H1 (cell line): ENCODE measurements at places on chromosomes 5 and 9. TPM values are rescaled to one million over a fixed set of nuclear protein-coding genes. Genes with fewer than 3 reads are reported as not detected.
A peak's percentile ranks its signal among the peaks of the same experiment; 100 is the strongest.

DNA sequence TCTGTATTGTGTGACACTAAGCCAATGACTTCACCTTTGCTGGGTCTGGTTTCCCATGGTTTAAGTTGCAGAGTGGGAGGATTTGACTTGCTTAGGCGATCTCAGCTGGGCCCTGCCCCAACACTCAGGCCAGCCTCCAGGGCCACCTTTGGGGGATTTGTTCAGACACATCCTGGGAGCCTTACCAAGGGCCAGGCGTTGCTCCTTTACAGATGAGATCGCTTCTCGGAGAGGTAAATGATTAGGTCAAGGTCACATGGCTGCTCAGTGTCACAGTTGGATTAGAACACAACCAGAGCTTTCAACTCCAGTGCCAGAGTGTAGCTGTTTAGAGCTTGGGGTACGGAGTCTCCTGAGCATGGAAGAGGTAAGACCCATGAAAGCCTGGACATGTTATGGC, 57.5 kb downstream of the COL27A1 start:
- DNase-seq = no peak

GRCh38 chr9:109408759-109409462, 88.1 kb upstream of the EPB41L4B start:
- DNase-seq = no peak

The LHX3 gene
- total RNA-seq = not detected in 2 replicates

- DNase-seq = no peak
These were observed 104.1 kb downstream of the MTREX start for GRCh38 chr5:55411876-55412275.

- DNase-seq = no peak
These were observed 136.7 kb downstream of the EDIL3 start for GRCh38 chr5:84248013-84248412.

DNA sequence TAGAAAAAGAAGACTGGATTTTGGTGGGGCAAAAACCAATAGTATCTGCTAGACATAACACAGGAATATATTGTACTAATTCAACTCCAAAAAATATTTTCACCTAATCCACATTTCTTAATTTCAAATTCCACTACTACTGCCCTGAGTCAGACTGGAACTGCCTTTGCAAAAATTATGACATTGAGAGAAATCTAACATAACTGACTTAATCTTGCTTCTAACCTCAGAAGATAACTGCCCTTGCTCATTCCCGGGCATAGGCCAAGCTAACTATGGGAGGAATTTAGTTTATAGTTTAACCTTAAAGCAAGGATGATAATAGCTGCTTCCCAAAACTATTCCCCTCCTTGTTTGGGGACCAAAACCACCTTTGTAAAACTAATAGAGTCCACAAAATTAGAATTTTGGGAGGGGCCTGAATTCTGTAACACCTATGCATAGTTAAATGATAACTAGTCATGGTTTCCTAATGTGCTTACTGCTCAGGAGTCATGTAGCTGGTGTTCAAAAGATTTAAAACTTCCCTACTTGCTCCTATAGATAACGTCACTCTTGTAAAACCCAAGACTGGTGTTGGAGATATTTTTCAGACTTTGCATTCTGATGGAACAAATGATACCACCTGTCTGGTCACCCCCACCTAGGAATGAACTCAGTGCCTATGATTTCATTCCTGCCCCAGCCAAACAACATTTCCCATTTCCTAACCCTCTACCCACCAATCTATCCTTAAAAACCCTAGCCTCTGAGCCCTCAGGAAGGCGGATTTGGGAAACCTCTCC, 14.1 kb upstream of the TXN start:
- no peak for DNase-seq

The KIF20A gene
- 67.1 and 68.1 TPM in 2 replicates for total RNA-seq

GRCh38 chr9:16871336-16872151, 1.1 kb upstream of the BNC2 start:
- DNase-seq = peak; percentile 67

DNA sequence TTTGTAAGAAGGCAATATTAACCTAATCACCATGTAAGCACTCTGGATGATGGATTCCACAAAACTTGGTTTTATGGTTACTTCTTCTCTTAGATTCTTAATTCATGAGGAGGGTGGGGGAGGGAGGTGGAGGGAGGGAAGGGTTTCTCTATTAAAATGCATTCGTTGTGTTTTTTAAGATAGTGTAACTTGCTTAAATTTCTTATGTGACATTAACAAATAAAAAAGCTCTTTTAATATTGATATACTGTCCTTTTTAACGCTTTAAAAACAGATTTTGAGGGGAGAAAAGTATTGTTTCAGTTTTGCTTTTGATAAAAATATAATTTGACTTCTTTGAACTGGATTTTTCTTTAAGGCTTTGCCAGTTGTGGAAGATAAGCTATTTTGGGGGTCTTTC, 59.8 kb downstream of the LMNB1 start:
- DNase-seq = no peak

DNA sequence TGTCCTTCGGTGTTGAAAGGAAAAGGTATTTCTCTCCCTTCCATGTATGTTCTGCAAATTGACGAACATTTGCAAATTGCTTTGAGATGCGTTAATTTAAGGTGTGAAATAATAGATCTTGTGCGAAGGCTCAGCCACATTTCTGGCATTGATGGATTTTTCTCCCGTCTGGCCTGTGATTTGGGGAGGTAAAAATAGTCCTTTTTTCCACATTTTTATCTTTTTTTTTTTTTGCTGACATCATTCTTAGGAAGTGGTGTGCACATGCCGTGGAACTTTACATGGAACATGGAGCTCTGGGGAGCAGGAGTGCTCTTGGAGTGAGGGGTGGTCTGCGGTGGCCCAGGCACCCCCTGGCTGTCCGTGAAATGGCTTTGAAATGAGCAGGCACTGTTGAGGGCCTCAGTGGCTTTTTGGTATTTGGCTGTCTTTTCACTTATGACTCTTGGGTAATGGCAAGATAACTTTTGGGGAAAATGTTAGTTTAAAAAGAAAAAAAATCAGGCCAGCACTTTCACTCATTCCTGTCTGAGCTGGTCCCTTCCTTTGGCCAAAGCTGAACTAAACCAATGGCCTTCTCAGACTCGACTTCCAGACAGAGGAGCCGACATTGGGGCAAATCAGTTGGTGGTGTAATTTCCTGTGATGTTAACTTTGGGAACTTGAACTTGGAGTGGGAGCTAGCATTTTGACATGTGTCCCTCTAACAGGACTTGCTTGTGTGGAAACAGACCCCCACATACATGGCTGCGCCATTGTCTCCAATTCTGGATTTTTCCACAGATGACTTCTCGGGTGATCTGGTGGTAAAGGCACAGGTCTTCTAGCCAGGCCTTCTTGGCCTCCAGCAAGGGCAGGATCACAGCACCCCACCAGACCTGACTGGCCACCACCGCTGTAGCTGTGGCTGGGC, 4.2 kb downstream of the NEK6 start:
- no peak for DNase-seq

- DNase-seq = no peak
These were observed 89.3 kb downstream of the SEMA5A start for GRCh38 chr5:9456435-9457042.

DNA sequence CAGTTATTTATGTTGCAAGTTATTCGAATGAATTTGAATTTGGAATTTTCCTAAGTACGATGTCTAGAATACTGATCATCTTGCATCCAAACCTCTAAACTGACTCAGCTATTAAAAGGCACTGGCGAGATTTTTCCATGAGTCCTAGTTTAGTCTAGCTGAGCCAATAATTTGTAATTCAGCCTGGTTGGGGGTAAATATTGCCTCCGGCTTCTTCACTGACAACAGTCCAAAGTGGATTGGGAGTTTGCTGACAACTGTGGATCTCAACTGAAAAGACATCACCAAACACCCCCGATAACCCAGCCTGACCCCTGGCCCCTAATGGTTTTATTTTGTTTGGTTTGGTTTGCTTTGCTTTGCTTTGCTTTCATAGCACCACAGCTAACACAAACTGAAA, 189.8 kb upstream of the DAPK1 start:
- DNase-seq = no peak

- DNase-seq = no peak
These were observed 23.2 kb upstream of the LRRTM2 start for GRCh38 chr5:138898299-138898698.

The PCA3 gene
- total RNA-seq = not detected in 2 replicates

DNA sequence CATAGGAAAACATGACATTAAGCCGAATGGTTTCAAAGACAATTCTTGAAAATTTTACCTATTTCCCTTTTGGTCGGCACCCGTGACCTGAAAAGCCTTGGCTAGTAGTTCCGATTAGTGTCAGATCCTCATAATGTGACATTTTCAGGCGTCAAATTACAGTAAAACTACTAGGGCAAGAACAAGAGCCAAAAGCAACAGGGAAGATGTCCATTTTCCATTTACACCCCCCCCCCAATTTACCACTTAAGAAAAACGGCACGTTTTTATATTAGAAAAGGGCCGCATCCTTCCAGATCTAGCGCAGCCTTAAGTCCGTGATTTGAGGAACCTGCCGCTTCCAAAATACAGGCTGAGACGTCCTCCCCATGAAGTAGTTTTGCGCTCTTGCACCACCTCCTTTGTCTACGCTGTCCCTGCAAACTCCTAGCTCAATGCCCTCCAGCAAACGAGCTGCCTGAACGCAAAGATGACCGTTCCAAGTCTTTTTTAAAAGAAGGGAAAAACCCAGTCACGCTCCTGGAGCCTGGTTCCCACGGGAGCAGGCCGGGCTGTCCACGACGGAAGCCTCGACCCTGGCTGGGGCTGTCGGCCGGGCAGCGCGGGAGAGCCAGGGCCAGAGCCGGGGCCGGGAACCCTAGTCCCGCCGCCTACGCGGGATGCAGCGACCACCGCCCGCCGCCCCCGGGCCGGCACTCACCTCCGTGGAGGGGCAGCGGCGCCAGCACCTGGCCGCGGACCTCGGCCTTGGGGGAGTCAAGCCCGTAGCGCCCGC, 616 bp downstream of the RNF130 start:
- no peak for DNase-seq

The TSSK1B gene
- not detected in 2 replicates for total RNA-seq

The P4HA2 gene
- 7.4 and 8.2 TPM in 2 replicates for total RNA-seq

The NUP214 gene
- total RNA-seq = 39.0 and 50.2 TPM in 2 replicates

The RXRA gene
- 28.1 and 29.4 TPM in 2 replicates for total RNA-seq

The F2RL2 gene
- 0.07 and 0.10 TPM in 2 replicates for total RNA-seq

DNA sequence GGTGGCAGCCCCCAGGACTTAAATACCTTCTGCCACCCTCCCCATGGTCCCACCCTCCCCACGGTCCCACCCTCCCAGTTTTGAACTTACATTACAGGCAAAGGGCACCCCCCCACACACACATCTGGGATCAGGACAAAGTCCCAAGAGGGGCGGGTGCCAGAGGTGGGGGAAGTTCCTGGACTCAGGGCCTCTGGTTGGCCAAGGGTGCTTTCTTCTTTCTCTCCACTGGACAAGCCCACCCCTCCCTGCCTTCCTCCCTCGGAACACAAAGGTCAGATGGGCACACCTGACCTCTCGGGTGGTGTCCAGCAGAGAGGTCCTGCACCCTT, 19.1 kb upstream of the RALGDS start:
- DNase-seq = no peak
